ENCODE measurements at places on chromosomes 6 and 20.

DNA sequence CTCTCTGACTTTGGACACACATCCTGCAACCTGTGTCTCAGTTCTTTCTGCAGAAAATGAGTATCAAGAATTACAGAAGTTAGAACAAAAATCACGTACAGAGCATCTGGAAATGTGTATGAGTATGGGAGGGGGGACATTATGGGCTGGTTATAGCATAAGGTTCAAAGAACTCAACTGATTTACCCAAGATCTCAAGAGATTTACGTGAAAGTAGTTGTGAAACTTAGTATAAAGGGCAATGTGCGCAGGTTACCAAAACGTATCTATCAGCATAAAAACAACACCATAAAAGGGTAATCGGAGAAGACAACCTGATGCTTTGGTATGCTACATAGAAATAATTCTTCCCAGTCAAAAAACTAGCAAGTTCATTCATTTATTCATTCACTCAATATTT, 15.6 kb upstream of the DST start:
- DNase-seq, result no peak

DNA sequence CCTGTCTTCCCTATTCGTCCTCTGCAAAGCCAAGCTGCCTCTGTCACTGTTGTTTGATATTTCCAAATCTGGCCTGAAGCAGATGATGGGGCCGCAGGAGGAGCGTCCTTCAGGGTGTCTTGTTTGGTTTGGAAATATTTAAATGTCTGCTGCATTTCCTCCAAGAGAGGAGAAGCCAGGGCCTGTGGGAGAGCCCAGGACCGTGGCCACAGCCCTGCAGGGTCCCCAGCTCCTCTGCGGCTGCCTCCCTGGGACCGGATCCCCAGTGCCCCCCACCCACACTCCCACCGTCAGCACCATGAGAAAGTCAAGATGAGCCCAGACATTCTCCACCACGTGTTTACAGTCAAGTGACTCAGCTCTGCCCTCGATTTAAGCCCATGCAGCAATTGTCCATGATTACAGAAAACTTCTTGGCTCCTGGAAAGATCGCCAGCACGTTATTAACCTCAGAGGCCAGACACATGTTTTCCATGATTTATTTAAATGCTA, 18.2 kb downstream of the FOXF2 start:
- no peak for DNase-seq

GRCh38 chr20:709991-710779, 34.6 kb upstream of the SCRT2 start:
- no peak for DNase-seq

DNA sequence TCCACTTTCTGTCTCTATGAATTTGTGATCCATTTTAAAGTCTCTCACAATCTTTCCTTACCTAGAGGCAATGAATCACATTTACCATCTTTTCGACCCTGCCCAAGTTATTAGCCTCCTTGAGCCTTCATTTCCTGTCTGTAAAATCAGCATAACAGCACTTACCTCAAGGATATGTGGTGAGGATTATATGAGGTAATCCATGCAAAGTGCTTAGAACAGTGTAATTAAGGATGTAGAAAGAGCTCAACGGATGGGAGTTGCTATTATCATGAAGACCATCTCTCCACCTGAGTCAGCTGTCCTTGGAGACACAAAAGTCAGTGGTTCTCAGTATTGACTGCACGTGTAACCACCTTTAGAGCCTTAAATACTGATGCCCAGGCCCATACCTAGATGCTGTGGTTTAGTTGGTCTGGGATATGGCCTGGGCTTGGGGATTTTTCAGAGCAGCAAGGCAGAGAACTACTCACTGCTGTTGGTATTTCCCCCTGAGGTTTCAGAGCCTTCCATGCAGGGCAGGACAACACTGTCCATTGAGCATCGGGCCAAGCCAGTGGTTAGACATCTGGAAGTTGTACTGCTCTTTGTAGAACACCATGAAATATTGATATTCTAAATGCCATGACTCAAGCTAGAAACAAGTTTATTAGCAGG, 55.8 kb downstream of the LYRM2 start:
- DNase-seq, result no peak

- DNase-seq, result no peak
Measured at GRCh38 chr20:20950620-20951019, 155.5 kb downstream of the LINC00237 start.

GRCh38 chr6:156865019-156865629, 87.9 kb downstream of the ARID1B start:
- DNase-seq, result no peak

DNA sequence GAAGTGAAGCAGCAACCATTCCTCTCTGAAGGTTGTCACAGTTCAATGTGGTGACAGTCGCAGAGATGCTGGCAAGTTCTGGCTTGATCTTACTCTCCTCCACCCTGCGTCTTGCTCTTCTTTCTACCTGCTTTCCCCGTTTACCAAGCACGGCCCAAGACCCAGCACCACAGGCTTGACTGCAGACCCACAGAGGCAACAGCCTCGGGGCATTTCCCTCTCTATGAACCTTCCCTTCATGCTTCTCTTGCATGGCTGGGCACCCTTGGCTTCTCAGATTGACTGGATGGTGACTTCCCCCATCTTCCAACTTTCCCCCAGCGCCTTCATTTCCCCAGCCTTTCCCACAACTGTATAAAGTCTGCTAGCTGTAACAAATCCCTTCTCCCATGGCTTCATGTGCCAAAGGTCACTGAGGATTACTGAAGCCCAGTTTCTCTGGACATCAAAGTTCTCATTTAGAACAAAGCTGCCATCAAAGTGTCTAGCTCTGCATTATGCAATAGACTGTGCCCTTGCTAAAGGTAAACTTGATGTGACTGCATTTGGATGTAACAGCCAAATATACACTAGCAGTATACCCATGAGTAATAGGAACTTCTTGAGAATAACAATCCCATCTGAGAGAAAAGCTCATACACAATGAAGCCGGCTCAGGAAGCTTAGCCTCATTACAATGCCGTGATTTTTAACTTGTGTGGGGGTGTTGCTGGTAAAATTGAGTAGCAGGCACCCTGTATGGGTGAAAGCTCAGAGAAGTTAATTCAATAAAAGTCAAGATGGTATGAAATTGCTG, 723.1 kb upstream of the FLRT3 start:
- no peak for DNase-seq

GRCh38 chr6:136723780-136724179, 68.5 kb downstream of the MAP3K5 start:
- DNase-seq, result no peak

DNA sequence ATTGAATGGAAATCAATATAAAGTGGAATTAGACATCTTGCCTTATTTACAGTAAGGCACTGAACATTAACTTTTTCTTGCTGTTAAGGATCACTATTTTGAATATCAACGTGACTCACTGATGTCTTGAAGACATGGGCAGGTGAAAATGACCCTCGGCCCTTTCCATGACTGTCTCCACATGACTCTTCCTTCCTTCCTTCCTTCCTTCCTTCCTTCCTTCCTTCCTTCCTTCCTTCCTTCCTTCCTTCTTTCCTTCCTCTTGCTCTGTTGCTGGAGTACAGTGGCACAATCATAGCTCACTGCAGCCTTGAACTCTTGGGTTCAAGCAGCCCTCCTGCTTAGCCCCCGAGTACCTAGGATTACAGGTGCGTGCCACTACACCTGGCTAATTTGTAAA, 52.2 kb upstream of the TOX2 start:
- no peak for DNase-seq

DNA sequence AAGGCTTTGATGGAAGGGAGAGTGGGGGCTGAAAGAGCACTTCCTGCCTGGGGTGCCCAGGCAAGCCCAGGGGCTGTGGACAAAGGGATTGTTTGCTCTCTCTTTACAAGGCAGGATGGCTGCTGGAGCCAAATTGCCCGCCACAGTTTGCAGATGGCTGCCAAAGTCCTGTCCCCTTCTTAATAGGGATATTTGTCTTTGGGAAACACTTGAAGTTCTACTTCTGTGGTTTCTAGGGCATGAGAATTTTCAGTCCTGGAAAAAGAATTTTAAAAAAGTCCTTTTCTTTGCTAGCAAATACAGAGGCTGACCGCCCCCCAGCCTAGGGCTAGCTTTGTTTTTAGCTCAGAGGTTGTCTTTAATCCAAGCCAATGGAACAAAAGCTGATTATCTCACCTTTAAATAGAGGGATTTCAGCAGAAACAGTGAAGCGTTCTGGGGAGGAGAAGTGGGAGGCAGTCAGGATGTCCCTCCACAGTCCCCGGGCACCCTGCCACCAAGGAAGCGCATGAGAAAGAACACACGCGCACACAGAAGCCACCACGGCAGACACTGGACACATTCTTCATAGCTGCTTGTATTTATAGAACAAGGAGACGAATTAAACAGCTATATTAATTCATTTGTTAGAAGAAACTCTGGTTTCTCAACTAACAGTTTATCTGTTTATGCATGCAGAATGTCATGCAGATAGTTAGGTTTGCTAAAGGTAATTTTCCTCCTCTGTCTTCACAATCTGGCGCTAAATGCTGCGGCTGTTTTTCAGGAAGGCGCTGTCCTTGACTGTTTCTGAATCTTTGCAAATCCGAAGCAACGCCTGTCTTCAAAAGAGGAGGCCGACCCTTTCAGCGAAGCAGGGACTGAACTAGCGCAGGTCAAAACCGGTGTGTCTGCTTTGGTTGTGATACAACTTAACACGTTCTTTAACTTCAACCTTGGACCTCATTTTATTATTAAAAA, 736.9 kb downstream of the QKI start:
- DNase-seq, result no peak

DNA sequence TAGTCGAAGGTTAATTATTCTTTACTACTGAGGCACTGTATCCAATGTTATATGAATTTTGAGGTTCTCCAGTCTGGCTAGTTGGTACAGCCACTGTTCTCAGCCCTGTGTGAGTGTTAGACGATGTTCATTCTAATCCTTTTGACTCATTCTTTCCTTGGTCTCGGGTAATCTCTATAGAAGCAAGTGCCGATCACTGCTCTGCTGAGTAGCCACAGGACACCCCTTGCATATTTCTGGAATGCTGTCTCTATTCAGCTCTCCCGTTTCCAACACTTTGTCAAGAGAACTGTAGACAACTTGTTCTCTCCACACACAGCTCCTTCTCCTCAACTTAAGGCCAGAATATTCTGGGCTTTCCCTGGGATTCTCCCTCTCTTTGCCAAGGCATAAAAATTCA, 42.4 kb upstream of the PLCB1 start:
- DNase-seq, result no peak

- no peak for DNase-seq
Measured at GRCh38 chr6:30837870-30838269, 46.4 kb upstream of the DDR1 start.

DNA sequence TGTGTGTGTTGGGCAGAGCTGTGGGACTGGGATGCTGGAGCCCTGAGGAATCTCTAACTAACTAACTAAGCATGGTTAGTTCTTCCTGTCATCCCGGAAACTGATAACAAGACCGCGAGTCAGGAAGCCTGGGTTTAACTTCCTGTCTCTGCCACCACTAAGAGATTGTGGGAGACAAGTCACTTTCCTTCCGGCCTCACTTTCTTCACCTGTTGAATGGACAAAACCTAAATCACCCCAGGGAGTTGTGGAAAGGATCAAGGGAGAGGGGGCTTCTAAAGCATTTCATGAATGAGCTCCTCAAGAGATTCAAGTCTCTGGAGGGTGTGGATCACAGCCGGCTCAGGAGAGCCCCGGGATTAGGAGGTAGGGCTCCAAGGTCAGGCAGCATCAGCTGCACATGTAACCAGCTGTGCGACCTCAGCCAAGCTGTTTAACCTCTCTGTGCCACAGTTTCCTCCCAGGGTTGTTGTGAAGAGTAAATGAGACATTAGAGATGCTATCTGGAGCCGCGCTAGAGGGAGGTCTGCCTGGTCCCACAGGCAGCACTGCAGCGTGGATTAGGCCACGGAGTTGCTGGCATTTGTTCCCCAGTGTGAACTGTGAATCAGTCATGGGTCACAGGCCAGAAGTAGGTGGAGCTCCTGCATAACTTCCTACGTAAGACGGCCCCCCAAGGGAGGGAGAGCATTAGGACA, 105.1 kb downstream of the TOX2 start:
- DNase-seq, result no peak

DNA sequence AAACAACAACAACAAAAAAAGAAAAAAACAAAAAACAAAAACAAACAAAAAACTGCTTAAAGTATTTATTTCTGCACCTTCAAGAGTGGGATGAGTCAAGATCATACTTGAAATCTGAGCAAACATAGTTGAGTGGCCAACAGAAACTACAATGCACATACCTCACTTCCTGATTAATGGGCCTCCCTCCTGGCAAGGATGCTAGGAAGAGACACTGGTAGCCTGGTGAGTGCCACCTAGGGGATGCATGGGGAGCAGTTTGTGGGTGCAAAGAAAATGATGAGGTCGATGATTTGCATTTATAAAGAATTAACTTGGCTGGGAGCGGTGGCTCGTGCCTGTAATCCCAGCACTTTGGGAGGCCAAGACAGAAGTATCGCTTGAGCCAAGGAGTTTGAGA, 808.1 kb downstream of the MAFB start:
- DNase-seq, result no peak

GRCh38 chr6:139409026-139409425, 34.6 kb upstream of the CITED2 start:
- peak; percentile 79 for DNase-seq

DNA sequence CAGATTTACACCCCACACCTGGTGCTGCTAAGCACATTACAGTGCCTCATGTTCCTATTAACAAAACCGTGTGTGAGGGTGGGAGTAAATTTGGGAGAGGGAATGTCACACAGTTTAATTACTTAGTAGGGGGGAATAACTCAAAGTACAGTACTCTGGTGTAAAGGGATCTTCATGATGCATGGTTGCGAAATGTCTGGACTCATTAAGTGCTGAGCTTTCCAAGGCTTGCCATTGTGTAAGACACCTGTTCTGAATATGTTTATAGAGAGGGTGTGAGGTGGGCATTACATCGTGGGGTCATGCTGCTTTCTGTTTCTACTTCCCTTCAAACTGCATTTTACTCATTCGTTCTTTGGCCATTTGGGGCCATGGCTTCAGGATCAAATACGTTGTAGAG, 181.2 kb downstream of the ADGRG6 start:
- no peak for DNase-seq

DNA sequence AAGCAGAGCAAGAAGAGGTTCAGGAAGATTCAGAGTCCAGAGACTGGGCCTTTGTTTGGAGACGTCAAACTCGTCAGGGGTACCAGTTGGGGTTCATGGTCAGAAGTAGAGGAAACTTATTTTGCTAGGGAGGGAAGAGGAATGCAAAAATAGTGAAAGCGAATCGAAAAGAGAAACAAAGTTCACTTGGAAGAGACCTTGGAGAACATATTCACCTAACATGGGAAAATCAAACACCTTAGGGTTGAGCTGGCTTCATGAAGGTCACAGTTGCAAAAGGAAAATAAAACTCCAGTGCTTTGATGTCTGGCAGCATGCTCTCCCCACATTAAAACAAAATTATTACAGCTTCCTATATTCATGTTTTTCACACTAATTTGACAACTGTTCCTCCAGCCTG, 440.4 kb downstream of the EPM2A start:
- DNase-seq, result no peak

DNA sequence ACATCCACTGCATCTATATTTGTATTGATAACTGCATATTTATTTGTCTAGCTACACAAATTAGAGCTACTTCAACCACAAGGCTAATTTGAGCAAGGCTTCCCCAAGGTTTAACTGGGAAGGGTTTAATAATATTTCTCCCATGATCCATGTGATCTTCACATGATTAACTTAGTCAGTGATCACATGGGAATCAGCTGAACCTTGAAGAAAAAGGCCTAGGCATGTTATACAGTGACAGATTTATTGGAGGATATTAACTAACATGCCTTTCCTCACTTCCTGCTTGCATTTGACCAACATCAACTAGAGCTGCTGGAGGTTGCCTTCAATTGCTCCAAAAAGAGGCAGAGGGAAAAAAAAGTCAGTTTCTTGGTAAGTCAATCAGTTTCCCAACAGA, 417.0 kb downstream of the HAO1 start:
- DNase-seq, result no peak

Measured in non-pigmented ciliary epithelial cell (primary cell).